Astrocyte (in vitro differentiated cells and primary cell): ENCODE measurements at places on chromosomes 3 and 15.

DNA sequence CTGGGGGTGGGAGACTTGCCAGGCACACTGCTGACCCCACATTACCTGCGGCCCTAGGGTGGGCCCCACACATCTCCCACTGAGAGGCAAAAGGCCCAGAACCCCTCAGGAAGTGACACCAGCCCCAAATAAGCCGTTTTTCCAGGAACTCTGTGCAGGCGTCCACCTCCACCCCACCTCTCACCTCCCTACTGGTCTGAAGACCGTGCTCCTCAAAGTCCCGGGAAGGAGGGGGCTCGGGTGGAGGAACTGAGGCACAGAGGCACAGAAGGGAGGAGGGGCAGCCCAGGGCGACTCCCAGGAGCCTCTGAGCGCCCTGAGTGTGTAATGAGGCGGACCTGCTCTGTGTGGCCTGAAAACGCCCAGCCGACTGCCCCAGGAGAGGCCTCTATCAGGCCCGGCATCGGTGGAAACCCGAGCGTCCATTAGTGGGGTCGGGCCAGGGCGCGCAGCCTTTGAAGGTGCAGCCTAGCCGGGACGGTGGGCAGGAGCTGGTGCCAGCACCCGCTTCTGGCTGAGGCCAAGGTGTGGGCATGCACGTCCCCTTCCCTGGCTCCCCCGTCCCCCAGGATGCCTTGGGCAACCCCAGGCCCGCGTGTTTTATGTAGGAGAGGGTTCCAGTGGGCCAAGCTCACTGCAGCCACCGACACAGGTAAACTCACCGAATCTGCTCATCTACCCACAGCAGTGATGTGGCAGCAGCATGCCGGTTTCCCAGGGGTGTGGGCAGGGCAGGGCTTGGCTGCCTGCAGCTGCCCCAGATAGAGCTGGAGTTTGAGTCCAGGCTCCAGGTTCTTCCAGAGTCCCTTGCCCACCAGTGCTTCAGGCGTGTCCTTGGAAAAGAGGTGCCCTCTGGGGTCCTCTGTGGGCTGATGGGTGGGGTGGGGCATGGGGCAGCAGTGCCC lies 55.8 kb downstream of the DNAJB8 start:
- DNase-seq: no peak

GRCh38 chr15:89057506-89058133 lies 30.6 kb upstream of the ABHD2 start:
- peak; percentile 29 for DNase-seq

DNA sequence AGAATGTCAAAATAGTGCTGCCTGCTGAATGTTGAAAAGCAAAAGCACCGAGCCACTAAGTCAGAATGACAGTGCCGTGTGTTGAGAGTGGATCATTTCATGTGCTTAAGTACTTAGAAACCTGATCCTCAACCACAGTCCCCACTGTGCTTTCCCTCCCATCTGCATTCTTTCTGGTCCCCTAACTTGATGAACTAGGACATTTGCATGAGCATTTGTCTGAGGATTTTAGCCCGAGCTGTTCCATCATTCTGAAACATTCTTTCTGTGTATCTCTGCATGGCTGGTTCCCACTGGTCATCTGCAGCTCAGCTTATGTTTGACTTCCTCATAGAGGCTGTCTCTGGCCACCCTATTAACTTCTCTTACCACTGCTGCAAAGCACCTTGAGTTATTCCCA lies 42.0 kb downstream of the SST start:
- DNase-seq: no peak

DNA sequence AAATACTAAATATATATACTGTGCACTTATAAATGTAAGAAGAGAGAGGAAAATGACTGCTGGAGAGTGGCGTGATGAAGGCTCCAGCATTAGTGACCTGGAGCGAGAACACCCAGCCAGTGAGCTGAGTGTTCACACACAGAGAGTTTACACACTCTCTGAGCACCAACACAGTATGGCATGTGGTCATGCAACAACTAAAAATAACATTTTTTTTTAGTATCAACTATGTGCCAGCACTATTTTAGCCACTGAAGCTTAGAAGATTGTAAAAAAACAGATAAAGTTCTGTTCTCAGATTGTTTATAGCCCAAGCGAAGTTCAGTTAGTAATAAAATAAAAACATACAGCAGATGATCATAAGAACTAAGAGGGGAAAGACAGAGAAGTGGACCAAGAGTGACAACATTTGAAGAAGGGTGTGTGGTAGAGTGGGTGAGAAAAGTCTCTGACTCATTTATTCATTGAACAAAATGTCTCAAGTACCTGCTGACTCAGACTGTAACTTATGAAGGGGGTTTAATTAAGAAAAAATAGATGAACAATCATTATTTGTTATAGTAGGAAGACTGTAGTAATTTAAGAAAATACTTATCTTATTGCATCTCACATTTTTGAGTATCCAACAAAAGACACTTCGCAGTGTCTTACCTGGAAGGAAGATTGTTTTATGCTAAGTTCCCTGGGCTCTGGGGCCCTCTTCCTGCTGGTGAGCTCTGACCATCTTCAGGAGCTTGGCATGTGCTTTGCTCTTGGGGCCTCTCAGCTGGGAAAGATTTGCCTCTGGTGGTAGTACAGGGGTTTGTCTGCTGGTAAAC lies 43.8 kb downstream of the GAP43 start:
- peak; percentile 73 for DNase-seq

DNA sequence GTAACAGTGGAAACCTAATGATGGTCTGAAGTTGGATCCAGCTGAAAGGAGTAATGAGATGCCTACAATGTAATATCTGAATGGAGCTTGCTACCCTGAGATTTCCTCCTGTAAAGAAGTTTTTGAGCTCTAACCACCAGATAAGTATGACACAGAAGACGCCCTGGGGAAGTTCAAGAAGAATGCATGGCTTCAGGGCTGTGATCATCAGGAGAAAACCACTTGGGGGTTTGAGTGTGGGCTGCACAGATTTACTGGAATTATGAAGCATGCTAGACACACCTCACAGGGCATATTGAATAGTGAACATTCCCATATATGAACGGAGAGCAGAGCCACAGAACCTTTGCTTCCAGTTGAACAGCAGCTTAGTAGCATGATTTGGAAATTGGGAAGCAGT lies 10.6 kb upstream of the CCDC80 start:
- DNase-seq: peak; percentile 91

GRCh38 chr15:72389231-72389630 lies 8.9 kb upstream of the TMEM202 start:
- DNase-seq: peak; percentile 39

- DNase-seq: no peak
Measured at GRCh38 chr15:60044636-60045270, 40.6 kb downstream of the FOXB1 start.

DNA sequence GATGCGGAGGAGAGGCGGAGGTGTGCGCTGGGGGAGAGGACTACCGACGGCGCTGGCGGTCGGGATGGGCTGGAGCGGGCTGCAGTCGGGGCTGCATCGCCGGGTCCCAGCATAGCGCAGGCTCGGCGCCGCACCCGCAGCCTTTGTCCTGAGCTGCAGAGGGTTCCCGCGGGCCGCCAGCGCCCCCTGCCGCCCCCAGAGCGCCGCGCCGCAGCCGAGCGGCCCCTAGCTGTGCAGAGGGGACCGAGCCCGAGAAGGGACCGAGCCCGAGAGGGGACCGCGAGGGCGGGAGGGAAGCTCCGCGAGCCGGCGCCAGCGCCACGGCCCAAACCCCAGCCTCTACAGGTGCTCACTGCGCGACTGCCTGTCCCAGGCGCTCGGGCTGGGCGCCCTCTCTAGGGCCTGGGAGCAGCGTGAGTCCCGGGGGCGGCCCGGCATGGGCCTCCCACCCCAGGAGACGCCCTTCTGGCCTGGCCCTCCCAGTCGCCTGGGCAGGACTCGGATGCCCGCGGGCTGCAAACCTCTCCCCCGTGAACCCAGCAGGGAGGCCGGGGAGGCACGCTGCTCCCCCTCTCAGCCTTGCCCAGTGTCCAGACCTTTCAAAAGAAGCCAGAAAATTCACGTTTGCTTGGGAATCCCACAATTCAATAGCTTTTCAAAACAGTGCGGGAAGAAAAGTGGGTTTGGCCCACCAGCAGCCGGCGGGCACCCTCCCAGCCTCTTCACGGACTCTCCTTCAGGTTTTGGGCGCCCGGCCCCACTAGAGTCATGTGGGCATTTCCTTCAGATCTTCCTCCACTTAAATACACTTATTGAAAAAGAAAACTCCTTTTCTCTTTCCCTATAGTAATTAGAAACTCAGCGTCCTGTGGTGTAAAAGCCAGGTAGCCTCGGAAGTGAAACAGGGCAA lies 134.7 kb downstream of the TPRA1 start:
- DNase-seq: peak; percentile 21

DNA sequence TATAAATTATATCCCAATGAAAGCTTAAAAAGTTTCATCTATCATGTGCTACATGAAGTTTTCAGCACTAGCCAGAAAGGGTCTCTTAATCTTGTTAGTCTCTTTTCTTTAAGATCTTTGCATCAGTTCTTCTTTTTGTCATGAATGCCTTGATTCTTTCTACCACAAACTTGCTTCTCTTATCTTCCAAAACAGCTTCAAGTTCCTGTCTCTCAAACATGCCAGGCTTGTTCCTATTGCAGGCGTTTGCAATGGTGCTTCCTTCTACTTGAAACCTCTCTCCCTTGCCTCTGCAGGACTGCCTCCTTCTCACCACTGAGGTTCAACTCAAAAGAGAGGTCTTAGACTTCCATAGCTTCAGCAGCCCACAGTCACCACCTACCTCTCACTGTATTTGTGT lies 104.3 kb upstream of the FRMD4B start:
- DNase-seq: no peak

DNA sequence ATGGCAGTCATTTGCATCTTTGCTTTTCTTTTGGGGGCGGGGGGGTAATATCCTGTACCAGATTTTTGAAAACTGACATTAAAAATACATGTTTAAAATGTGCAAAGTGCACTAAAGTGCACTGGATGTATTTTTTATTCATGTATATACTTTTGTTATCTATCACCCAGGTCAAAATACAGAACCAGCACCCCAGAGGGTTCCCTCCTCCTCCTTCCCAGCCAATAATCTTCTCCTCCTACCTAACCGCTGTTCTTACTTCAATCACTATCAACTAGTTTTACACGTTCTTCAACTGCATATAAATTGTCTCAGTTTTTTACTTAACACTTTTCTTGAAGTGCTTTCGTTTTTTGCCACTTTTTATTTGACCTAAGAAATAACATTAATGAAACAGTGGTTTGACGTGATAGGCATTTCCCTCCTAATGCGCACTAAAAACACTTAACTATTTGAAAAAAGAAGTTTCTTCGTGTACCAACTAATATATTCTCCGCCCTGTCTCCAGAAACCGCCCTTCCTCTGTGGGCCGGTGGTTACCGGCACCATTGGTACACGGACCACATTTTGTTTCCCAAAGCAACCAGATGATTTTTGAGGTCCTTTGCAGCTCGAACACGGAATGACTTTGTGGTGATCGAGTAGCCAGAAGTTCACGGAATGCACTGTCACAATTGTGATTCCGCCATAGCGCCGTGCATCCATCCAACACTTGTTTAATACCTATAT lies 836 bp upstream of the AKAP13 start:
- peak; percentile 14 for DNase-seq

DNA sequence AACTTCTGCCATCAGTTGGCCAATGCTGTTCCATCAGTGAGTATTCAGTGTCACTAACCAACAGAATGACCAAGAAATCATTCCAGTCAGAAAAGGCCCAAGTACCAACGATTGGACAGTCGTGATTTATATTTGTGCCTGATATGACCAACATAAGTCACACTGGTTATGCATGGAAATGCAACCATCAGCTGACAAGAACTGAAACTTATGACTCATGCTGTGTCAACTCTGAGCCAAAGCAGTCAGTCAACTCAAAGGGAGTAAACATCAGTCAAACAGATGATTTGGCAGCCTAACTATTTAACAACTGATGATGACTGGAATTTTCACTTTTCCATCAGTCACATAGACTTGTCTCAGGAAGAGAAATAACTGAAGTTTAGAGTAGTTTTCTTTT lies 142.4 kb downstream of the ANXA2 start:
- DNase-seq: no peak

DNA sequence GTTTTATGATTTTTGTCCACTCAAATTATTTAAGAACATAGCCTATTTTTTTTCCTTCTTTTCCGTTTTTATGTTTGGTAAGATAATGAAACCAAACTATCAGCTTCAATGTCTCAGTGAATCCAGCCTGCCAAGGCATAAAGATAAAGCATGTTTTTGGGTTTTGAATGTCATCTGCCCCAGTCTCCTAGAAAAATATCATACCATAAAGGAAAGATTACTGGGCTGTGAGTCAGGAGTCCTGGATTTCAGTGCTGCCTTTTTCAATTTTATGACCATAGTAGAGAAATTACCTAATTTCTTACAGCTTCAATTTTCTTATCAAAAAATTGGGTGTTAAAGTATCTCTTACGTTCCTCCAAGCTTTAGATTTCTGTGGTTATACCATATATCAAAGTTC lies 87.5 kb downstream of the GAP43 start:
- peak; percentile 29 for DNase-seq

GRCh38 chr3:138139691-138140090 lies 7.5 kb upstream of the A4GNT start:
- no peak for DNase-seq

DNA sequence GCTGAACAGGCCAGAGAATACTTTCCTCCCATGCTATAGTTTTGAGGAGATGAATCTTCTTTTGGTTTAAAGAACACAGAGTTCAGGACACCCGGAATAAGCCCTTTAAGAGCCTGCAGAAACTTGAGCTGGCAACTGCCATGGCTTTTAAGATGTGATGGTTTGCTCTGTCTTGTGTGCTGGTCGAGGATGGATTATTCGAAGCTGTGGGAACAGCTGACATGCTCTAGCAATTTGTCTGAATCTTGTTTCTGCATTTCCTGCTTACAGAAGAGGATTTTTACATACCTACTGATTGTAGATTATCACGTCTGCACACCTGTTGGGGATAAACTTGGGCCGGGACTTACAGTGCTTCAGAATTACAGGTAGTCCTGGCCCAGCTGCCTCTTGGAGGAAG lies 396.9 kb downstream of the LRTM1 start:
- DNase-seq: no peak

GRCh38 chr15:30044377-30044776 lies 38.4 kb upstream of the GOLGA8J start:
- no peak for DNase-seq
